Head of caudate nucleus (tissue), 42 donors: ENCODE measurements at places on chromosomes 5 and 9.

GRCh38 chr9:135045264-135045927 lies 42.1 kb upstream of the OLFM1 start:
- no peak for DNase-seq

GRCh38 chr9:33167972-33168461 lies 881 bp upstream of the B4GALT1 start:
- no peak for DNase-seq

- no peak for DNase-seq
Observed at GRCh38 chr9:33178972-33179697, 12.0 kb upstream of the B4GALT1 start.

- no peak for DNase-seq
Observed at GRCh38 chr9:110426052-110426709, 88.5 kb upstream of the TXNDC8 start.

DNA sequence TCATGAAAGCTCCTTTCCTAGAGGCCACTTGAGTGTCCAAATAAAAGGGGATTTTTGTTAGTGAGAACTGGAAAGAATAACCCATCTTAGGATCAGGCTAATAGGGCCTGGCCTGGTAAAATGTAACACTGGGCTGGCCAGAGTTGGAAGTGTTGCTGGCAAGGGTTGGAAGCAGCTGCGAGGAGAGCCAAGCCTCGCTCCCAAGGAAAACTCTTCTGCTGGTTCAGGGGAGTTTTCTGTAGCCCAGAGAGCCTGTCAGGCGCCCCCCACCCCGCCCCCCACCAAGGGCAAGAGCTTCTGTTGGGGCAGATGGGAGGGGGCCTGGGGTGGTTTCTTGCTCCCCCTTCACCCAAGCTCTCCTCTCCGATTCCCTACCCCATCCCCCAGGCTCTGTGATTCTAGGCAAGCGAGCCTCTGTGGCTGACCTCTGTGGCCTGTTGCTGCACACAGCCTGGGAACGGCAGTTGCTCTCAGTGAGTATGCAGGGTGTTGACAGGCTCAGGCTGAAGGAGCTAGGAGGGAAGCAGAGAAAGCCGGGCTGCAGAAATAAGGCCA lies 547.8 kb downstream of the CCDC171 start:
- peak; percentile 31 for DNase-seq

GRCh38 chr5:135999406-136000139 lies 29.2 kb upstream of the TGFBI start:
- no peak for DNase-seq

- DNase-seq, result no peak
Observed at GRCh38 chr9:35771943-35772342, 17.9 kb upstream of the MSMP start.

DNA sequence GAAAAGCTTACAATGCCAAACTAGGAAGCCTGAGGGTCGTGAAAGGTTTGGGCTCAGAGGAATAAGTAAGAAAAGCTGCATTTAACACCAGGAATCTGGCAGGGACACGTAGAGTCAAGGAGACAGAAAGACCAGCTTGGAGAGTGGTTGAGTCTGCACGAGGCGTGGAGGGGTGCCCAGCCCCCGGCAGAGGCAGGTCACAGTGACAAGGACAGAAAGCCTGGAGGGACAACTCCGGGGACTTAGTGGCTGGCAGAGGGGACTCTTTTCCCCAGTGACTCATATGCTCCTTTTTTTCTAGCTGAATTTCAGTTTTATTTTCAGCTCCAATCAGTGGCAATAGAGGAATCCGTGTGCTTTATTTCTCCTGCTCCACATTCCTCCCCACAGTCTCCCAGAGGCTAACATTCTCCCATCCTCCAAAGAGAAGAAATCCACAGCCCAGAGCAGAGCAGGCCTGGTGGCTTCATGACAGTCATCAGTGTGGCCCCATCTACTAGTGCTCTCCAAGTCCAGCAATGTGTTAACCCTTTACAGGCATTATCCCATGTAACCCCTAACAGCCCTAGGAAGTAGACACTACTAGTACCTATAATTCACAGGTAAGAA lies 80.7 kb downstream of the KCNIP1 start:
- no peak for DNase-seq

- DNase-seq, result no peak
Observed at GRCh38 chr5:133440467-133441115, 171.8 kb downstream of the FSTL4 start.

DNA sequence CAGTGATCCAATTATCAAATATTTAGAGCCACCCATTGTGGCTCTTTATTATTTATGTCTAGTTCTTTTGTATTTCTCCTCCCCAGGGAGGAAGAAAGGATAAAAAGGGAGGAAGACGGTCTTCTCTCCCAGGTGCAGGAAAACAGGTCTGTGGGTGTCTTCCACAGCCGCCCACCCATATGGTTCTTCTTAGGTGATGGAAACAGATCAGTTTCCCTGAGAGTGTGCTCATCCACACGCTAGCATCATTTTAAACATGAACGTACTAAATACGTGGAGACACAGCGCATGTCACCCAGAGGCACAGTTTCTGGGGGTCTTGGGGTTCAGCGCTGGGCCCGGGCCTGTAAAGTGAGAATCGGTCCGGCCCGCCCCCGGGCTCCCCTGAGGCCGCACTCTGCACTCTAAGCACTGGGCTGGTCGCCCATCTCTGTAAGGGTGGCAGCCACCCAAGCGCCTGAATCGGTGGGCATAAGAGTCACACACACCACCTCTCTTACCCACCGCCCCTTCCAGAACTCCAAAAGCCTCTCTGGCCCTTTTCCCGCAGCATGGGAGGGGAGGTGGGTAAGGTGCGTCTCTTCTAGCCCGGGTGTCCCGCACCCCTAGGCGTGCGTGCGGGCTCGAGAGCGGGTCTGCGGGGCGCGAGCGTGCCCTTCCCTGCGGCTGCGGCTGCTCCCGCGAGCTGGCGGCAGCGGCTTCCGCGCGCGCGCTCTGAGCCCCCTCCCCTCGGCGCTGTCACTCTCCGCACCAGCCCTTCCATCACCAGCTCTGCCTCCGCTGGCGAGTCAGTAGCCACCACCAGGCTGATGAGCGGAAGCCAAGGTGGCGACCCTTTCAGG lies 1.3 kb downstream of the PTCH1 start:
- DNase-seq, result no peak
